ENCODE measurements at places on chromosomes 12 and 14.

GRCh38 chr12:47636908-47637780, 68.7 kb downstream of the RPAP3 start:
- DNase-seq: no peak

DNA sequence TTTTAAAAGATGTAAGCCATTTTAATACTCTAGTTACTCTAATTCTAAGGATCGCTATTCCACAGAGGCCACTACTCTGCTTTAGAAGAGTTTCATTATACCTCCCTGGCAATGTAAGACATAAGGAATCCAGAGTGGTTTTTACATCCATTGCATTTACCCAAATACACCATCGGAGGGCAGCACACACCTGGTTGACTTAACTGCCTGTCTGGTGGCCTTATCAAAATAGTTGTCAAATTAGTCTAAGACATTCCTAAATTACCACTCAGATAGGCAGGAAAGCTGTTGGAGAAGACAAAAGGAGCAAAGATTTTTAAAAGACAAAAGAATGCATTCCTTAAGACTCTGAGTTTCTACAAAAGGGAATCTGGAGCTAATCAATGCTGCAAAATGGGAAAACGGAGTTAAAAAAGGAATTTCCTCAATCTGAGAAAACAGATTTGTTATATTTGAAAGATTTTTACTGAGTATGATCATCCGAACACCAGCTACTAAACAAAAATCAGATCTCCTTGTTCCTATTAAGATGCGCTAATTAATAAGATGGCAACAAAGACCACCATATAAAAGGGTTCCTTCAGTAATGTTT, 33.8 kb upstream of the FGD4 start:
- no peak for DNase-seq

DNA sequence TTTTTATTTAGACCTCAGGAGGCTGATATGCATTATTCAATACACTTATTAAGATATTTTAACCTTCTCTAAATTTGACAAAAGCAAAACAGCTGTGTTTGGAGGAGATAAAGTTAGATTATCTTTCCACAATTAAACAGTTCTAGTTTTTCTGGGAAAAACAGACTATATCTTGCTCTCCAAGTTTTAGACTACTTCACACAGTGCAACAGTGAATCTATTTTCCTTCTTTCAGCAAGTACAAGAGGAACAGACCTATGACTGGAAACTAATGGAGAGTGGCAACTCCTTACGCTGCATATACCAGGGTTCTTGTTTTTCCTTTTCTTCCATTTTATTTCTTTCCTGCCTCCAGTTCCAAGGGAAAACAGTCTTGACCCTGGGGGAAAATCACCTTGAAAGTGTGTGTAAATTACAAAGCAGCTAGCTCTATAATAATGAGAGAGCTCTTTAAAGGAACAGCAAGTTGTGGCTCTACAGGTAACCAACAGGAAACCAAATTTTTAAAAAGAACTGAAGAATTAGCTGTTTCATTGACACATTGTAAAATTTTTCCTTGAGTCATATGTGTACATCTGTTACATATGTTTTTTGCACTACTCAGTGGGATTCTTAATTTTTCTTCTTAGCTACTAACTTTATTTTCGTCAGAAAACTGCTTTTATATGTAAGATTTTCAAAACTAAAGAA, 27.4 kb downstream of the DNM1L start:
- DNase-seq: no peak

DNA sequence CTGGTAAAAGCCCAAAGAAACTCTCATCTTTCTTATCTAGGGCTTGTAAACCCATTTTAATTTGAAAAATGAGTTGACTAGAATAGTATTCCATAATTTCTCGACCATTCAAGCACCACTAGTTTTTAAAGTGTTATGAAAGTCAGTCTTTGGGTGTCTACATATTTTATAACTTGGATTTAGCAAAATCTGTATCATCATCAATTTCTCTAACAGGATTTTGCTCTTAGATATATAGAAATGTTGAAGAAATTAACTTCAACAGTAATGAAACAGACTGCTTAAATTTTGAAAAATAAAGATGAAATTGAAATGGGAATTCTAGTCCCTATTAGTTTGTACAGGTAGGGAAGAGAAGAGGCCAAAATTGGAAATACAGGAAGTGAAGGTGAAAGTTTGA, 32.8 kb downstream of the MSRB3 start:
- no peak for DNase-seq

DNA sequence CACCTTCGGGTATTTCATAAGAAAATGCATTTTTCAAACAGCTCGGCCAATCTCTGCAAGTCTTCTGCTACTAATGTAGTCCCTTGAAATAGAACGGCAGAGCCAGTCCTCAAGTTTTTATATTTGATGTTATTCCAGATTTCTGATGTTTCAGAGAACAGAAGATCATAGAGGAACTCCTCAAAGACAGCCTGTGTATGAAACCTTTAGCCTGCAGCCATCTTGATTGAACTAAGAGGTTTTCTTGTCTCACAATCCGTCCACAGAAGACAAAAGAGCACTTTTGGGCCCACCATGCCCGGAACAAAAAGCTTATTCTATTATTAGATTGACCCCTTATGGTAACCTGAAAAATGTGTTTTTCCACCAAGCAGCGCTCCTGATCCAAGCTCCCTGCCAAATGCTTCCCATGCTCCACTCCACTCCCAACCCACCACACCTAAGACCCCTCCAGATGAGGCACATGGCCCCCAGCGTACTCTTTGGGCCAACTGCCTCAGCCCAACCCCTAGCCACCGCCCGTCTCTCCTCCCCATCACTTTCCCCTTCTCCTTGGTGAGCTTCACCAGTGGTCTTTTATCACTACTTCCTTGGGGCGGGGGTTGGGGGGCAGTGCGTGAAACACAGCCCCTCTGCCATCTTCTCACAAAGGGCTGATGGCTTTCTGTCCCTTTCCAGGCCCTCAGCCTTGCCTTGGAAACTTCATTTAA, 175.8 kb downstream of the CALM1 start:
- no peak for DNase-seq

DNA sequence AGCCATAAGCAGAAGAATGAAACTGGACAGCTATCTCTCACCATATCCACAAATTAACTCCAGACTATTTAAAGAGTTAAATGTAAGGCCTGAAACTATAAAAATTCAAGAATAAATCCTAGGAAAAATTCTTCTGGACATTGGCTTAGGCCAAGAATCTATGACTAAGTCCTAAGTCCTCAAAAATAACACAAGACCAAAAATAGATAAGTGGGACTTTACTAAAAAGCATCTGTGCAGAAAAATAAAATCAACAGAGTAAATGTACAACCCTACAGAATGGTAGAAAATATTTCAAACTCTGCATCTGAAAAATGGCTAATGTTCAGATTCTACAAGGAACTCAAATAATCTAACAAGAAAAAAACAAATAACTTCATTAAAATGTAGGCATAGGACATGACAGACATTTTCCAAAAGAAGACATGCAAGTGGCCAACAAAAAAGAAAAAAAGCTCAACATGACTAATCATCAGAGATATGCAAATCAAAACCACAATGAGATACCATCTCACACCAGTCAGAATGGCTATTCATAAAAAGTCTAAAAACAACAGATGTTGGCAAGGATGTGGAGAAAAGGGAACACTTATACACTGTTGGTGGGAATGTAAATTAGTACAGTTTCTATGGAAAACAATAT, 61.0 kb upstream of the PPFIA2 start:
- DNase-seq: no peak

GRCh38 chr12:91973813-91974212, 171.8 kb downstream of the BTG1 start:
- DNase-seq: no peak

DNA sequence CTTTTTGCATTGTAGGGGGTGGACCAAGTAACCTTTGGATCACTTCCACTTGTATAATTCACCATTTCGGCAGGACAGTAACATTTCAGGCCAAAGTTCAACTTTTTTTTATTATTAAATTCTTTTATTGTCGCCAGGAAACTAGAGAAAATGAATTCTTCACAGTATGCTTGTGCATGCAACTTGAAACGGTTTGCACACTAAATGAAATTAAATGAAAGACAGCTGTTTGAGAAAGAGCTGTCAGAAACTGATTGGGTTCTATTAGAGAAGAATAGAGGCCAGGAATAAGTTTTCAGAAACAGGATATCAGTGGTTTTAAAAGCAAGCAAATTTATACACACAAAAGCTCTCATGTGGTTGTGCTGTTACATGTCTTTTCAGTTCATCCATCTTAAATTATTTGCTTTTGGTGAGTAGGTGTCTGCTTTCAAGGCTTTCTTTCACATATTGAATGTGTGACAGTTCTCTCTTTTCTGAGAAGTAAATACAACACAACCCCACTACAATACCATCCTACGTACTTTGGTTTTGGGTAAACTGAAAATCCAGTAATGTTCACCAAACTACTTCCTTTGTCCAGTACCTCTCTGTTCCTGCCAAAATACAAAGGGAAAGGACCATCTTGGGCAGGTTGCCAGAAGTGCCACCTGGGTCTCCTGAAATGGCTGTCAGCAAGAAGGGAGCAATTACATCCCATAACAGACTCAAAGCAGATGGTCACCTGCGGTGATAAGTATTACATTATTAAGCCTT, 291.7 kb downstream of the RAD51B start:
- no peak for DNase-seq

DNA sequence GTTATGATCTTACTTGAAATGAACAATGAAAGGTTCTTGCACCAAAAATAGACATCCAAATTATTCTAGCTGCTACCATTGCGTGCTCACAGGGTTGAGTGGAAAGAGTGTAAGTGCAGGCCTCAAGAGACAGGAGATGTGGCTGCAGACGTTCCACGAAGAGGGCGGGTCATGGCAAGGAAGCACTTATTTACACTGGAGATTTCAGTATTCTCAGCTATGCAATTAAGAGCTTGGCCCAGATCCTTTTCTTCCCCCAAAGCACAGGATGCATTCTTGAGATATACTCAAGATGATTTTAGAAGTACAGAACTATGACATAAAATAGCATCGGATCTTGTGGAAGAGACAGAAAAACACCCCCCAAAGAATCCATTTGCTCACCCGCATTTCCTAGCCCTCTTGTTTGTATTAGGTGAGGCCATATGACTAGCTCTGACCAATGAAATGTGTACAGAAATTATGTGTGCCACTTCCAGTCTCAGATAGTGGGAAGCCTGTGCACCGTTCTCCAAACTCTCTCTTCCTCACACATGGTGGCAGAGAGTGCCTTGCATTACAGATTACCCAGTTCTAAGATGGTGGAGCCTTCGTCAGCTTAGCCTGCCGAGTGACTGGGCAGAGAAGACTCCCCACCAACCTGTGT, 261.4 kb downstream of the TTC8 start:
- DNase-seq: no peak

- no peak for DNase-seq
These were observed 4.3 kb downstream of the TEDC1 start for GRCh38 chr14:105495101-105495989.

DNA sequence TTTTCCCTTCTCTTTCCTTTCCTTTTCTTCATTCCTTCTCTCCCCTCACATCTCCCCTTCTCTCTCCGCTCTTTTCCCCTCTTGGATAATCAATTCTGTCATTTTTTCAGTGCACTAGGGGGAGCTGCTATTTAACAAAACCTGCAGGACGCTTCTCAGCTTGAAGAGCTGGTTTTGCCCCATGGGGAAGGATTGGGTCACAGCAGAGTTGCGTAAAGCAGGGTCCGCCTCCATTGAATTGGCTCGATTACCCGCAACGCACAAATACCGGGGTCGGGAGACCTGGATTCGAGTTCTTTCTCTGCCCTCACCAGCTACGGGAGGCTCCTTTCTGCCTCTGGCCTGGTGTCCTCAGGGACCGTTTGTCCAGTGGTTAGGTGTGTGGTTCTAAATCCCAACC, 42.1 kb upstream of the CHGA start:
- DNase-seq: no peak

DNA sequence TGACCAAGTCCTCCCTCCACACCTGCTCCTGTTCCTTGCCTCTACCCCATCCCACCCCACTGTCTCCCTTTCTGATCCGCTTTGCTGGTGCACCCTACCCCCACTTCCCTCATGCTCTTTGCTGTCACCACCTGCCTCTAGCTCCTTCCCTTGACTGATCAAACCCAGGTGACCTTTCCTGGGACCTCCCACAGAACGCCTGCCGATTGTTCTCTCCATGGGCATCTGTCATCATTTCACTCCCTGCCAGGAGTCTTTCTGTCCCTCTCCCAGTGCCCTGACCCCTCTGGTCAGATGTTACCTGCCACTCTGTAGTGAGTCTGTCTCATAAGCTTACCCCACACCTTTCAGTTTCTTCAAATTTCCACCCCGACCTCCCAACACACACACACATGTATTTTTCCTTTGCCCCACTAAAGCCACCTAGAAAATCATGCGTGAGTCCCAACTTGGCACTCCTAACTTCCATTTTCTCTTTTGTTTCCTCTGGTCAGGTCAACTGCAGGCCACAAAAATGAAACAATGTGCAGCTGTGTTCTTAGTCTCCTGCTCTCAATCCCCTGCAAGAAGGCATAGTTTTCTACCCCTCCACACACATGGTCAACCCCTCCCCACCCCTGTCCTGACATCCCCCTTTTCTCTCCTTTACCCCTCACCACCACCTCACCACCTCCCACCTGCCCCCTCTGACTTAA, 229.8 kb downstream of the DPF3 start:
- DNase-seq: no peak

GRCh38 chr14:70811050-70811449, 1.7 kb upstream of the MAP3K9 start:
- DNase-seq: no peak

GRCh38 chr14:104579507-104579906, at the start of gene C14orf180:
Gene C14orf180, plus strand, starts transcription at chr14:104579764. Its CDS starts 6,667 bp downstream, at chr14:104586431.
- no peak for DNase-seq

- no peak for DNase-seq
These were observed 81.1 kb upstream of the ESRRB start for GRCh38 chr14:76294876-76295275.

DNA sequence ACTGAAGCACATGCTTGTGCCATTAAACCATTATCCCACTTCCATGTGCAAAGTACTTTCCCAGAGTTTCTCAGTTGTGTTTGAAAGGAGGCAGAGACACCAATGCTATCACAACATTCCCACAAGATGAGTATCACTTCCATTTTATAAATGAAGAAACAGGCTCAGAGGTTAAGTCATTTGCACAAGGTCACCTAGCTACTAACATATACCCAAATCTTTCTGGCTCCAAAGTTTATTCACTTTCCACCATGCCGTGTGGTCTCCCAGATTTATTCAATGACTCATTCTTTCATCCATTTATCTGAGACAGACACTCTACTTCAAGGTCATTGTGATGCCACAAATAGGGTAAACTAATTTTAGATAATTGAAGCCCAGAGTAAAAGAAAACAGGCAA, 9.4 kb downstream of the ART4 start:
- no peak for DNase-seq

- DNase-seq: no peak
These were observed 409.5 kb downstream of the SLC6A15 start for GRCh38 chr12:84502907-84503787.

GRCh38 chr12:55970775-55971174, 3.1 kb upstream of the RAB5B start:
- no peak for DNase-seq

GRCh38 chr12:110600254-110600653, 13.7 kb upstream of the TCTN1 start:
- no peak for DNase-seq

GRCh38 chr12:78156751-78157150, 326.1 kb downstream of the NAV3 start:
- no peak for DNase-seq

- no peak for DNase-seq
These were observed 8.0 kb downstream of the ASCL1 start for GRCh38 chr12:102965281-102966155.
